ENCODE measurements at places on chromosomes 16 and 17.

DNA sequence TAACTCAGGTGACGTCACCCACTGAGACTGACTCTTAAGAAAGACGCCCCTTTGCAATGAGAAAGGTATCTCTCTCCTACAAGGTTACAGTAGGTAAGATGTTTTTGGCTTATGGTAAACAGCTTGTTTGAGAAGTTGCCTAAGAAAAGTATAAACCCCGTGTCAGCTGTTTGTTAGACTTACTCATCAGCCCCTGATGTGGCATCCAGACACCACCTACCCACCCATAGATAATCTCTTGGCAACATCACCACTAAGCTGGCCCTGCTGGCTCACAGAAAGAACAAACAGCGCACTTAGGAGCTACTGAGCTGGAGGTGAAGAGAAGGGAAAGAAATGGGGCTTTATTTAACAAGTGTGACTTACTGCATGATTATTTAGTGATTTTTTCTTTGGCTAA, 121.0 kb downstream of the PARN start:
- DNase-seq: peak; percentile 87

GRCh38 chr16:48946686-48947370, 334.8 kb downstream of the CBLN1 start:
- DNase-seq: no peak

DNA sequence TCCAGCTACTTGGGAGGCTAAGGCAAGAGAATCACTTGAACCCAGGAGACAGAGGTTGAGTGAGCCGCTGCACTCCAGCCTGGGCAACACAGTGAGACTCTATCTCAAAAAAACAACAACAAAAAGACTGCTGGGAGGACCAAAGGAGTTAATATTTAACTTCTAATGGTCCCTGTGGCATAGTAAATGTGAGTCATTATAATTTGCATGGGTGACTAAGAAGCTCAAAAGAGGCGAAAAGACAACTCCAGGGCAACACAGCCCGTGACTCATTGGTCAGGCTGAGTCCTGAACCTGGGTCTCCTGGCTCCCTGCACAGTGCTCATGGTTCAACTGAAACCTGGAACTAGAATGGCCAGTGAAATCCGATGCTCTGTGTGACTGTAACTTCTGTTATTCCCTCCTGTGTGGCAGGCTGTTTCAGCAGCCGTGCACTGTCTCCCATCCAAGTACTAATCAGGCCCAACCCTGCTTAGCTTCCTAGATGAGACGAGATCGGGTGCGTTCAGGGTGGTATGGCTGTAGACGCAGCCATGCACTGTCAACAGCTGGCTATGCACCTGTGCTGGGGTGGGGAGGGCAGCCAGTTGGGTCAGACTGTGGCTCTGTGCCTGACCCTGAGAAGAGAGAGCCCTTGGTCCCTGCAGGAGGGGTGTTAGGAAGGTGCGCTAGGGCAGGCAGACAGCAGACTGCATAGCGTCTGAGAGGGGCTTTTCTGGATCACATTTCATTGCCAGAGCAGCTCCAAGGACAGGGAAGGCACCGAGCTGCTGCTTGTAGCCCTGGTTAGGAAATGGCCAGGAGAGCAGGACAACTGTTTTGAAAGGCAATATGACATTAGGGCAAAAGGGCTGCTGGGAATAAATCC, 14.5 kb upstream of the GPRC5C start:
- DNase-seq: no peak

DNA sequence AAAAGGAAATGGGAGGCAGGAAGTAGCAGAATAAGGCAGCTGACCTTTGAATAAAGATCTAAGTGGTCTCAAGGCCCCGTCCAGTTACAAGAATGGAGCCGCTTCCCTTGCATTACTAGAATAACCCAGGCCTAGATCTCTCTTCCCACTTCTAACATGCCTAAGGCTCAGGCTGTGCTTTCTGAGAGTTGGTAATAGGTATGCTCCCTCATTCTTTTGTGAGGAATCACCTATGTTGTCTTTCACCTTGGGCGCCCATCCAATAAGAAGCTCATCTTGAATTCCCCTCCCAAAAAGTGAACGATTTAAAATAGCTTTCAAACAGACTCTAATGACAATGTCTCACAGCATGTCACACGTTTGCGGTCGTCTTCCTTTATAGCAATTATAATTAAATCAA, 101.2 kb downstream of the KCNJ2 start:
- no peak for DNase-seq

DNA sequence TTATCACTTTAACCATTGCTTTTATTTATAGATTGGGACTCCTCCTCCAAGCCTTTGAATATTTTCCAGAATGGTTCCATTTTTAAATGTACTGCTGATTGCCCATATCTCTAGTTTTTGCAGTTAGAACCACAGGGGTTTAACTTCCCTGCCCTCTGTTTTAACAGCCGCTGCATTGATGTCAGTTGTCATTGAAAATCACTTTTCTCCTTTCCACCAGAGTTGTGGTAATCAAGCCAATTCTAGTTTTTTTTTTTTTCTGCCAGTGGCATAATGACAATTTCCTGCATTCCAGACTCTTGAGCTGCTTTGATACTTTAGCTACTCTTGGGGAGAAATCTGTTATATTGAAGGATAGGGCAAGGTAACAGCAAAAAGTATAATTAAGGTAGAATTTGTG, 91.5 kb downstream of the HS3ST4 start:
- no peak for DNase-seq

GRCh38 chr16:24101431-24101830, 154.7 kb upstream of the CACNG3 start:
- DNase-seq: no peak

DNA sequence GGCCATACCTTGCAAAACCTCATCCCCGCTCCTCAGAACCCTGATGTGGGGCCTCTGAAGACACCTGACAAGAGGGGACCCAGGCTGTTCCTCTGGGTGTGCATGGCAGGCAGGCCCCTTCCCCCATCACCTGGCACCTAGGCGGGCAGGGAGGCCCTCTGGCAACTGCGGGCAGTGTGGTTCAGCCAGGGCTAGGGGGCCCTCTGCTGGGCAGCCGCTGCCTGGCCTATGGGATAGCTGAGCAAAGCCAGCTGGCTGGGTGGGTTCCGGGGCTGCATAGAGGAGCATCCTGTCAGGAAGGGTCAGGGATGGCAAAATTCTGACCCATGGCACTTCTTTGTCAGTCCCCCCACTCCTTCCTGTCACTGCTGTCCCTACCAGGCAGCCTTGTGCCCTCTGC, 228.7 kb upstream of the ASIC2 start:
- no peak for DNase-seq

GRCh38 chr17:62076864-62077788, 12.0 kb upstream of the MED13 start:
- no peak for DNase-seq

DNA sequence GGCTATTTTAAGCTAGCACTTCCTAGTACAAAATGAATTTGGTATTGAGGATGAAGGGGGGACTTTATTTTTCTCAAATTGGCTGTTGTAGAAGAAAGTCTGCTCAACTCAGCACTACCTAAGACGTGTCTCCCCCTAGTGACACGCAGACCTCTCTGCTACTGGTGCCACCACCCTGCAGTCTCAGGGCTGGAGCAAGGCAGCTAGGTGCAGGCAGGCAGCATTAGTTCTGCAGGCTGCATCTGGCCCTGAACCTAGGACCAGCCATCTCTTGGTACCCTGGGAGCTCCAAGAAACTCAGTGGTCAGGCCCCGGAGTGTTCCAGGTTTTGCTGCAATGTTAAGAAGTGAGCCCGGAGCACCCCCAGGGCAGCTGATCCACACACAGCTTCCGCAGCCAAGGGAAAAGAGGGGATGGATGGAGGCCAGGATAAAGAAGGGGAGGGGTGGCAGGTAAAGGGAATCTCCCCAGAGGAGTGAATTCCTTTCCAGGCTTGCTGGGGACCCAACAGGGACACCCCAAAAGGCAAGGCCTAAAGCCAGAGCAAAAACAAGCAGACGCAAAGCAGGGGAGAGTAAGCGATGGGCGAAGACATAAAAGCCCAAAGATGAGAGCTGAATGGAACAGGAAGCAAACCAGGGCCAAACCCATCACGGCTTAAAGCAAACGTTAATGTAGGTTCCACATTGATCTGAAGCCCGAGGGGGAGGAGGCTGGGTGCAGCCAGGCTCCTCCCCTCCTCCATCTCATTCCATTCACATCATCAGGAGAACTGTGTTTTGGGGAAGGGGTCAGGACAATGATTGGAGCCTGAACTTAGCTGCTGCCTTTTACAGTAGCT, 200.5 kb downstream of the ZFHX3 start:
- DNase-seq: no peak

GRCh38 chr17:19507775-19508576, 25.7 kb upstream of the SLC47A1 start:
- DNase-seq: peak; percentile 39

DNA sequence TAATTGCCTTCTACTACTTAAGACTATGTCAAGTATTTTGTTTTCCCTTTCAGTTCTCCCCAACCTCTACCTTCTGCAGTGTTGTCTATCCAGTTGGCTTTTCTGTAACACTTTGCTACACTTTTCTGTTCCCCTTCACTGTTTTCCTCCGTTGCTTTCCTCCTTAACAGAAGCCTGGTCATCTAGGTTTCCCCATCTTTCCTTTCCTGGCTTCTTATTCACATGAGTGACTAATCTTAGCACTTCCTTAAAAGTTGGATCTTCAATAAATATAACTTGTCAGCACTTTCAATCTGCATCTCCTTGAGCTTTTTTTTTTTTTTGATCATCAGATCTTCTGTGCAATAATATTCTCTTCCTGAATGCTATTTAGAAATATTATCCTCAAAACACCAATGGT, 2.8 kb upstream of the SLFN11 start:
- DNase-seq: no peak

- DNase-seq: no peak
Measured at GRCh38 chr16:68715471-68715870, 21.6 kb upstream of the CDH1 start.

DNA sequence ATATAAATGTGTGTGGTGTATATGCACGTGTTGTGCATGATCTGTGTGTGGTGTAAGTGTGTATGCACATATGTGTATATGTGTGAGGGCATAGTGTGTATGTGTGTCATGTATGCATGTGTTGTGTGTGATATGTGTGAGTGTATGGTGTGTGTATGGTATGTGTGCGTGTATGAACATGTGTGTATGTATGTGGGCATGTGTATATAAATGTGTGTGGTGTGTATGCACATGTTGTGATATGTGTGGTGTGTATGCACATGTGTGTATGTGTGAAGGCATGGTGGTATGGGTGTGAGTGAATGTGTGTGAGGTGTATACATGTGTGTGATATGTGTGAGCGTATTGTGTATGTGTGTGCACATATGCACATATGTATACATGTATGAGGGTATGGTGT, 198.7 kb downstream of the RBFOX3 start:
- no peak for DNase-seq

- no peak for DNase-seq
Measured at GRCh38 chr17:59409336-59410048, 78.0 kb downstream of the YPEL2 start.

- DNase-seq: no peak
Measured at GRCh38 chr16:87542531-87543102, 49.8 kb upstream of the ZCCHC14 start.

DNA sequence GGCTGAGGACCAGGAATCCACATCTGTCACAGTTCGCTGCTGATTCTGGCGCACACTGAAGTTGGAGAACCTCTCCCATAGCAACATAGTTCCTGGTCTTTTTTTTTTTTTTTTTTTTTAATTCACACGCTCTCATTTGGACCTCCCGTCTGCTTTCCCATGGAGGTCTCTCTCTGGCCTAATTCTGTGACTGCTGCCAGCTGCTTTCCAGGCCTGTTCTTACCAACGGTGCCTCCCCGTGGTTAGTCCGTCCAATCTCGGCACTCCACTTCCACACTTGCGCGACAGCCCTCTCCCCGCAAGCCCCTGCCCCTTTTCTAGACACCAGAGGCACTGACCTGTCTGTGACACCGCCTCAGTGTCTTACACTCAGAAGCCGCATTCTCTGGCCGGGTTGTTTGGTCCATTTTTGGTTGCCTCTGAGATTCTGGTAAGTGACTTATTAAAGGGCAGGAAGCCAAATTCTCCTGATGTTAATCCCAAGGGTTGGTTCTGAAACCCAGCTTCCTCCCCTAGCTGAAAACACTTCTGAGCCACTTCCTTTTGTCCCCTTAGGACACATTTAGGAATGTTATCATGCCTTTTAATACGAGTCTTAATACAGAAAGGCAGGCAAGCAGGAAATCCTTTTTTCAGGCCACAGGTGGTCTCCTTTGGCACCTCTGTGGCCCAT, 1.1 kb upstream of the AKTIP start:
- DNase-seq: no peak

GRCh38 chr16:86039606-86040005, 140.6 kb downstream of the IRF8 start:
- no peak for DNase-seq

Data from hematopoietic multipotent progenitor cell treated with erythropoietin and hydrocortisone succinate and interleukin-3 and kit ligand, for 17 days (in vitro differentiated cells).